Aorta (tissue), 5 donors: ENCODE measurements at places on chromosomes 7 and 10. TPM values are rescaled to one million over a fixed set of nuclear protein-coding genes. Genes with fewer than 3 reads are reported as not detected.

DNA sequence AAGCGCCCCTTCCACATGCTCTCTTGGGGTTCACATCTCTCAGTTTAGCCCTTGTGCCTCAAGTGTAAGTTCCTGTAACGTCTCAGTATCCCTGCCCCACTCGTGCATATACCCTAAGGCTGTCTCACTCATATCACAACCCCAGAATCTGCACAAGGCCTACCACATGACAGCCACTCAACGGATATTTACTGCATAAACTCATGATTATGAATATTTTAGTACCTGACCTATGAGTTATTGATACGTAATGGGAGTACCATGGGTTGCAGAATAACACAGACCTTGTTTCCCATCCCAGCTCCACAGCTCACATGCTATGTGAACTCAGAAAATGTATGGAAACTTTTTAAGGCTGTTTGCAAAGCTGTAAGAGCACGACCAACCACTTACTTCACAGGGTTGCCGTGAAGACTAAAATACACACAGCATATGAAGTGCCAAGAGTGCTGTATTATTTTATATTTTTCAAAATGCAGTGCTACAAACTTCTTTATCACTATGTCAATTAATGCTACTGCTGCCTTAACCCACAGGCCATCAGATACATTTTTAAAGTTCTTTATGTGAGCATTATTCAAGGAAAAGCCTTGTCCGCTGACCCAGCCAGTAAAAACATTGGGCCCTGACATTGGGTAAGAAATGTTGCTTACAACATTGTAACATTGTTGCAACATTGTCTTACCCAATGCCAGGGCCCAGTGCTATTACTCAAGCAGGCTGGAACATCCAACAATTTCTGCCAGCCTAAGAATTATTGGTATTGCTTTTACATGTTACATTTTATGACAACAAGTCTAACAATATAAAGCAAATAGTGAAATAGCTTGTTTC is 97.2 kb downstream of the JAZF1 start:
- no peak for DNase-seq

GRCh38 chr7:88281749-88282148 is 24.9 kb downstream of the STEAP4 start:
- DNase-seq, result no peak

GRCh38 chr7:153030976-153031375 is 271.4 kb downstream of the ACTR3B start:
- no peak for DNase-seq

DNA sequence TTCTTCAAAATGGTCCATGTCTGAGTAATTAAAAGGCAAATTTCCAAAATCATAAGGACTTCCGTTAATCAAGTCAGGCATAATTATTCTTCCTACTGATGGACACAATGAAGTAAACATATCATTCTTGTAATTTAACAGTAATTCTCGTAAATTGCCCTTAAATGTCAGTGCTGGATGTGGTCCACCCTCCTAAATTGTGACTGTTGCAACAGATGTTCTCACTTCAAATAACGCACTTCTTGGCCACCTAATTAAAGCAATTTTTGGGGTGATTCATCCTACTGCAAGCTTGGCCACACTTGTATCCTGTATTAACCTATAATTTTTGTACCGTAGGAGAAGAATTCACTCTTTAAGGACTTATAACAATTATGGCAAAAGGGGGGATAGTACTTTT is 1.9 kb downstream of the COL1A2 start:
- DNase-seq, result no peak

GRCh38 chr7:6571160-6571779 is 6.0 kb upstream of the ZDHHC4 start:
- no peak for DNase-seq

Gene BZW2
- total RNA-seq, result 32.8 TPM

Gene ATOH7
- total RNA-seq, result 0.23 TPM
